ENCODE measurements at places on chromosomes 12 and 14.

DNA sequence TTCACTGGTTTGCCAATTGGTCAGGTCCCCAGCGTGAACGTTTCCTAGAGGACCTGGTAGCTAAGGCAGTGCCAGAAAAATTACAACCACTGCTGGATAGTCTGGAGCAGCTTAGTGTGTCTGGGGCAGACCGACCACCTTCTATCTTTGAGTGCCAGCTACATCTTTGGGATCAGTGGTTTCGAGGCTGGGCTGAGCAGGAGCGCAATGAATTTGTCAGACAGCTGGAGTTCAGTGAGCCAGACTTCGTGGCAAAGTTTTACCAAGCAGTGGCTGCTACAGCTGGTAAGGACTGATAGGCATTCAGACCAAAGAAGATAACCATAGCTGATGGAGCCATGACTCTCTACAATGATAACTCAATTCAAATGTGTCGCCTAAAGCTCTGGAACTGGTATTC, 2.5 kb downstream of the C14orf119 start:
- no peak for DNase-seq

GRCh38 chr12:115835445-115835844, 442.0 kb downstream of the MED13L start:
- DNase-seq, result no peak

- DNase-seq, result peak; percentile 46
Observed at GRCh38 chr14:87896393-87897380, 96.3 kb downstream of the GALC start.

DNA sequence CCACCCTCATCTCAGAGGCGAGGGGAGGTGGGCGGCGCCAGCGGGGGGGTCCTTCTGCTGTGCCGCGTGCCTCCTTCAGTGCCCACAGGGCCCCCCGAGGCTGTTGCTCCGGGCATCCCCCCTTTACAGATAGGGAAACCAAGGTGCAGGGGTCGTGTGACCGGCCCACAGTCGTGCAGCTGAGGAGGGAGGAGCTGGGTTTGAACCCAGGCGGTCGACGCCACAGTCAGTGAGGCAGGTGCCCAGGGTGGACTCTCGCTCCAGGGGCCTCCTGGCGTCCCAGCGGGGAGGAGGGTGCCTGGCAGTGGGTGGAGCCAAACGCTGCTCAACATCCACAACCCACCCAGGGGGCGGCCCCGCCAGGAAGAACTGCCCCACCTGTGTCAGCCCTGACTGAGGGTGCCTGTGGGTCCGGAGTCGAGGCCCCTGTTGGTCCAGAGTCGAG, 8.6 kb downstream of the GALNT9 start:
- no peak for DNase-seq

- DNase-seq, result no peak
Observed at GRCh38 chr12:127130506-127131124, 1136.4 kb upstream of the TMEM132C start.
